Activated T-helper 1 cell treated with anti-CD3 and anti-CD28 coated beads, Interleukin-12 subunit alpha, Interleukin-12 subunit beta, Interleukin-2, Interleukin-4 antibody, amounts not matched to agents 30 ng/mL and 10 ng/mL and 1 ng/mL, durations not matched to agents 14 hours and 24 hours and 36 hours (primary cell): ENCODE measurements at places on chromosomes 12 and 14. TPM values are rescaled to one million over a fixed set of nuclear protein-coding genes. Genes with fewer than 3 reads are reported as not detected.

HSPB8 gene
- total RNA-seq = not detected in 2 replicates

POTEM gene
- total RNA-seq = not detected in 2 replicates

LRIG3 gene
- not detected in 2 replicates for total RNA-seq

CFAP251 gene
- 0.65 and 0.76 TPM in 2 replicates for total RNA-seq

COX8C gene
- not detected in 2 replicates for total RNA-seq

SOCS2 gene
- 28.2 and 28.8 TPM in 2 replicates for total RNA-seq

RNASE1 gene
- total RNA-seq = not detected in 2 replicates
